ENCODE measurements at places on chromosomes 3 and 15.

DNA sequence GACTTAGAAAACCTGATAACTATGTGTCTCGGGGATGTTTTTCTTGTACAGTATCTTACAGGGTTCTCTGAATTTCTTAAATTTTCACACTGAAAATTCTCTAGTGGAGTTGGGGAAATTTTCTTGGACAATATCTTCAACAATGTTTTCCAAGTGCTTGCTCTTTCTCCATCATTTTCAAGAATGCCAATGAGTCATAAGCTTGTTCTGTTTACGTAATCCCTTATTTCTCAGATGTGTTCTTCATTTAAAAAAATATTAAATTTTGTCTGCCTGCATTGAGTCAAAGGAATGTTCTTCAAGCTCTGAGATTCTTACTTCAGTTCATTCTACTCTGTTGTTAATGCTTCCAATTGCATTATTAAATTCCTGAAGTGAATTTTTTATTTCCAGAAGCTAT is 21.9 kb upstream of the PLSCR2 start:
- DNase-seq, result no peak

- no peak for DNase-seq
Observed at GRCh38 chr3:129367821-129368220, 60.6 kb downstream of the EFCAB12 start.

DNA sequence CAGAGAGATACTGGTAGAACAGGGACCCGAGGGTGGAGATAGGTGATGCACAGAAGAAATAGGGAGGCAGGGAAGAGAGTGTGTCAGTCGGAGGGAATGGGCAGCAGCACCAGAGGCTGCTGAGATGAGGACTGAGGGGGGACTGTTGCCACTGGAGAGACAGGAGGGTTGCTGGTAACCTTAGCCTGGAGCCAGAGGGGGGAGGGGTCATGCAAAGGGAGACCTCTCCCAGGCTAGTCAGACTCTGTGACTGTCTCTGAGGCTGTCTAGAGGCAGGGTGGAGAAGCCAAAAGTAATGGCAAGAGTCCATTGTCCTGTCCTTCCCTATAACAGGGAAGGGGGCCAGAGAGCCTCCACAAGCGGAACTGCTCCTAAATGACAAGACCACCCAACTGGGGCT is 2.1 kb upstream of the DLEC1 start:
- DNase-seq, result no peak

- no peak for DNase-seq
Observed at GRCh38 chr15:59553879-59554735, 57.5 kb upstream of the GCNT3 start.

DNA sequence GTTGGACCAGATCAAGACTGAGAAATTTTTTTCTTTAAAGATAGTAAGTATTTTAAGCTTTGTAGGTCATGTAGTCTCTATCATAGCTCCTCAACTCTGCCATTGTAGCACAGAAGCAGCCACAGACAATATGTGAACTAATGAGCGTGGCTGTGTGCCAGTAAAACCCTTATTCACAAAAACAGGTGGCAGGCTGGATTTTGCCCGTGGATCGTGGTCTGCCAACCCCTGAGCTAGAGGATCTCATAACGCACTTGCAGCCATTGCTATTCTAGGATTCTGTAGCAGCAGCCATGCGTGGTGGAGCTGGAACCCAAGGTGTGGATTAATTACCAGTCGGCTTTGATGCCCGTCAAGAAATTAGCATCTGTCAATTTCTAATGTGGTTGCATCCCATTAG is 68.7 kb upstream of the PLXNA1 start:
- no peak for DNase-seq

- no peak for DNase-seq
Observed at GRCh38 chr3:188219147-188219546, 65.2 kb downstream of the LPP start.

DNA sequence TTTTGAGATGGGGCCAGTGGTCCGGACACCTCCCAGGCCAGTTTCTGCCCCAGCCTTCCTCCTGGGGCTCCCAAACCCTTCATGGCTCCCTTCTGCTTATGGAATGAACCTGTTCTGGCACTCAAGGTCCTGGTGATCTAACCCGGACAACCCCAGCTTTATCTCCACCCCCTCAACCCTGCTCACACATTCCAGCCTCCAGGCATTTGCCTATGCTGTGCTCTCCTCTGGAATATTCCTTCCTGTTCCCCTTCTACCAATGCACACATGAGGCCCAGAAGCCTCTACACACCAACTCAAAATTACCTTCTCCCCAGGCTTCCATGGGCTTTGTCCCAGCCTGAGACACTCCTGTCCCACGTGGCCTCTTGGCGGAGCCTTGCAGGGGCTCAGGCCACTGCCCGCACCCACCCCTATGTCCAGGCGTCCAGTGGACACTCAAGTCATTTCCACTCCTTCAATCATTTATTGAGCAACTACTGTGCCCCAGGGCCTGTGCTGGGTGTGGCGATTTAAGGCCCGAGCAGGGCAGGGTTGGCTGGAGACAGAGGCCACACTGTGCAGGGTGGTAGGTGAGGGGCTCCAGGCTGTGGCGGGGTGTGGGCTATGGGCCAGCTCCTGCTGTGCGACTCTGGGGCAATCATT is 18.8 kb downstream of the PLXND1 start:
- DNase-seq, result no peak

- DNase-seq, result no peak
Observed at GRCh38 chr15:63896336-63897115, 62.8 kb upstream of the HERC1 start.

DNA sequence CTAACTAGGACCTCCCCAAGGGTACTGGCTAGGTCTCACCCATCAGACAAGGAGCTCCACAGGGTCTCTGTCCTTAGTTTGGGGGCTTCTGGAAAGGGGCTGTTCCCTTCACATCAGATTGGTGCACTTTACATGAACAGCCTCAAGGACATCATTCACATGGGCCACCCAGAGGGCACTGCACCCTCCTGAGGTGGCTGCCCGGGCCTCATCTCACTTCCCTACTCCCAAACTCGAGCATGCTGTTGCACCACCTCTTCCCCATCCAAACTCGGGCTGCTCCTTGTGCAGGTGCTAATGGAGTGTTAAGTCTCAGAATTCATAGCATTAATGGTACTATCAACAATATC is 48.1 kb downstream of the RAB11A start:
- no peak for DNase-seq

DNA sequence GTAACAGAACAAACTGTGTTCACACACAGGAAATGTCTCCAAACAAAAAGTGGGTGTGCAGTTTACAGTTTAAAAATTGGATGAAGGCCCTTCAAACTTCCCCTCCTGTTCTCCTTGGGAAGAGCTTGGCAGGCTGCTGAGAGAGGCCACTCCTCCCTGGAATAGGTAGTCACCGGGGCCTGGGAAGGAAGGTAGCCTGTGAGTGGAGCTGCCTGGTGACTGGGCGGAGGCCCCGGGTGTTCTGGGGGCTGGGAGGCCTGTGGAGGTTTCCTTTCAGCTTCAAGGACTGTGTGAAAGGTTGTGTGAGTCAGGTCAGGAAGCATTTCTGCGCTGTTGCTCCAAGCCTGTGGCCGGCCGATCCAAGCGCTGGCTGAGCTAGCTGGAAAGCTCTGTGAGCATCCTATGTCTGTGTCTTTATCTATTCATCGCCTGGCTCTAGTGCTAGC is 14.1 kb downstream of the SLCO3A1 start:
- DNase-seq, result no peak

DNA sequence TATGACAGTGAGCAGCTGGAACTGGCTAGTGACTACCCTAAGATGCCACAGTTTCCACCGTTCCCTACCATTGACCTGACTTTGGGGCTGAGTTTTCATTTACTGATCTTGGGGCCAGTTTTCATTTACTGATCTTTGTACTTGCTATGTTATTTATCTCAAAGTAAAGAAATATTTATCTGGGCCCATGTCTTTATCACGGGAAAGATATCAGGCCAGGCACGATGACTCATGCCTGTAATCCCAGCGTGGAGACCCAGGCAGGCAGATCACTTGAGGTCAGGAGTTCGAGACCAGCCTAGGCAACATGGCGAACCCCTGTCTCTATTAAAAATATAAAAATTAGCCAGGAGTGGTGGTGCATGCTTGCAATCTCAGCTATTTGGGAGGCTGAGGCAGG is 83.5 kb downstream of the EOMES start:
- no peak for DNase-seq

DNA sequence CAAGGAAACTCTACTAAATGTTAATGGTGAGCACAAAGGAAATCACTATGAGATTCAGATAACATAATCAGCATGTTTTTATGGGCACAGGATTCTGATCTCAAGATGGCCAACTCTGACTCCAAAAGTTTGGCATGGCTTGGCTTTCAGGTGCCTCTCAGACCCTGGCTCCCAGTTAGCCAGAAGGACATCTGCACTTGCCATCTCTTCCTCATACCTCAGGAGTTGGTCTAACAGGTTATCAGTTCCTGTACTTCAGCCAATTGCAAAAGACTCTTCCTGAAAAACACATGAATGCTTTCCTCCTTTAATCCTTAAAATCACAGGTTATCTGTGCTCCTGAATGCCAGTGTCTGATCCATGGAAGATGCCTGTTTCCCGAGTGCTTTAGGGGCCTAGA is 25.0 kb downstream of the TMPRSS7 start:
- DNase-seq, result no peak

DNA sequence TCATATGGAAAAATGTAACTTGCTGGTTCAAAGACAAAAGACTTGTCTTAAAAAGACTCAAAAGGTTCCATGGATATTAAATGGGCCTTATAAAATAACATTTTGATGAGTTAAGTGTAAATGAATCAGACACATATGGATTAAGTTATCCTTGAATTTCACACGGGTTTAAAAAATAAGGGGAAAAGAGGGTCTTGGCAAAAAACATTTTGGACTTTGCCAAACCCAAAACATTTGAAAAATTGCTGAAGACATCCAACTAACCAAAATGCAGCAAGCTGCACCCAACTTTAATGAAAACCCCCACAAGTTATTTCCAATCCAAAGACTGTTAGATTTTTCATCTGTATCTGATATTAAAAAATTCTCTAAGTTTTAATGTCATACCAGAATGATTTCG is 200.7 kb downstream of the MEIS2 start:
- DNase-seq, result no peak

- peak; percentile 77 for DNase-seq
Observed at GRCh38 chr3:31853580-31853979, 127.5 kb downstream of the OSBPL10 start.

DNA sequence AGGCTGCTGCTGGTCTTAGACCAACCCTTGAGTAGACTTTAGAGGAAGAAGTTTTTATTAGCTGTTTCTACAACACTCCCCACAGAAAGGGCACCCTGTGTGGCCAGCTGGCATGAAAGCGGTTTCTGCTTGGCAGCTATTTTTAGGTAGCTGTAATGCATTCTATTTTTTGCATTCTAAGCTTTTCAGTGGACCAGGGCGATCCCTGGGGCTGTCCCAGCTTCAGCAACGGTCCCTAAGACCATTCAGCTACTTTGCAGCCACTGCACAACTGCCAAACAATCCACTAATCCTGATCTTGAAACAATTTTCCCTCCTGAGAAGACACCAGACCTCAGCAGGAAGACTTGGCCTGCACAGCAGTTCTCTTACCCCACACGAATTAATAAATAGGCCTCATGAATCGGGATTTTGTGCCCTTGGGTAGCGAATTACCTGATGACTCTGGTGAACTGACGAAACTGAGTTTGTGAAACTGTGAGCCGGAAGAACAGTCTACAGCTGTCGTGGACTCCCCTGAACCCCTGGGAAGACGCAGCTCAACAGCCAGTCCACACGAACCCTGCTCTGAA is 14.6 kb upstream of the TFRC start:
- DNase-seq, result peak; percentile 41

DNA sequence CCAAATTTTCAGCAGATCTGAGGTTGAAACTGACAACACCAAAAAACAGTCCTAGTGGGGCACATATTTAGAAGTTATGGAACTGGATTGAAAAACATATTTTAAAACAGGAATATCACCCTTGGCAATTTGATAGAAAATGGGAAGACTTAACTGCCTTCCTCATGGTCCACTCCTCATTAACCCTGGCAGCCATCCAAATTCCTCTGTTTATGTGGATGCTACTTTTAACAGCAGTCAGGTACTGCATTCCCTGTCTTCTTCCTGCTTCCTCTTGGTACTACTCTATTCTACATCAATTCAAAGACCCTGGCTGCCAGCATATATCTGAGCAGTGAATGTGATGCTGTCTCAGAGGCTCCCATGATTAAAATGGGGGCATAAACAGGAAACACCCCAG is 54.3 kb downstream of the PDE8A start:
- no peak for DNase-seq

GRCh38 chr3:164235289-164236028 is 842.8 kb downstream of the SI start:
- DNase-seq, result no peak

- no peak for DNase-seq
Observed at GRCh38 chr3:101070799-101071121, 77.5 kb upstream of the ABI3BP start.

- DNase-seq, result no peak
Observed at GRCh38 chr3:45012577-45012976, 13.5 kb upstream of the CLEC3B start.

- DNase-seq, result no peak
Observed at GRCh38 chr15:66169023-66169422, 84.5 kb downstream of the MEGF11 start.

DNA sequence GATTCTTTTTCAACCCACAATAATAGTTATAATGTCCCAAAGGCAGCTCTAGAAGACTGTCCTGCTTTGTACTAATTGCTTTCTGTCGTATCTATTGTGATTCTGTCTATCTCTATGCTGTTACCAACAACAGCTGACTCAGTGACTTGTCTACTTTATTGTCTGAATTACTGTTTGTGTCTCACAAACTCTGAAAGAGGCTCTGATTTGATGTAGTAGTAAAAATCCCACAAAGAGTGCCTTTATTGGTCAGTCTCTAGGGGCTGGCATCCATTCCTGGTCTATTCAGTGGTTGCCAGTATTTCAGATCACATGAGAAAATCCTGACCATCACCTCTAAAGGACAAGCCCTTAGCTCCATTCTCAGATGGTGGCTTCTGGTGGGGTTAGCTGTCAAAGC is 254.2 kb downstream of the NSUN3 start:
- DNase-seq, result no peak
